Activated naive CD4-positive, alpha-beta T cell treated with anti-CD3 and anti-CD28 coated beads, Interleukin-2, amount 50 U/mL, for 16 hours (primary cell): ENCODE measurements at places on chromosomes 13 and 19.

GRCh38 chr19:10113964-10114650 lies 2.6 kb downstream of the P2RY11 start:
- no peak for DNase-seq

DNA sequence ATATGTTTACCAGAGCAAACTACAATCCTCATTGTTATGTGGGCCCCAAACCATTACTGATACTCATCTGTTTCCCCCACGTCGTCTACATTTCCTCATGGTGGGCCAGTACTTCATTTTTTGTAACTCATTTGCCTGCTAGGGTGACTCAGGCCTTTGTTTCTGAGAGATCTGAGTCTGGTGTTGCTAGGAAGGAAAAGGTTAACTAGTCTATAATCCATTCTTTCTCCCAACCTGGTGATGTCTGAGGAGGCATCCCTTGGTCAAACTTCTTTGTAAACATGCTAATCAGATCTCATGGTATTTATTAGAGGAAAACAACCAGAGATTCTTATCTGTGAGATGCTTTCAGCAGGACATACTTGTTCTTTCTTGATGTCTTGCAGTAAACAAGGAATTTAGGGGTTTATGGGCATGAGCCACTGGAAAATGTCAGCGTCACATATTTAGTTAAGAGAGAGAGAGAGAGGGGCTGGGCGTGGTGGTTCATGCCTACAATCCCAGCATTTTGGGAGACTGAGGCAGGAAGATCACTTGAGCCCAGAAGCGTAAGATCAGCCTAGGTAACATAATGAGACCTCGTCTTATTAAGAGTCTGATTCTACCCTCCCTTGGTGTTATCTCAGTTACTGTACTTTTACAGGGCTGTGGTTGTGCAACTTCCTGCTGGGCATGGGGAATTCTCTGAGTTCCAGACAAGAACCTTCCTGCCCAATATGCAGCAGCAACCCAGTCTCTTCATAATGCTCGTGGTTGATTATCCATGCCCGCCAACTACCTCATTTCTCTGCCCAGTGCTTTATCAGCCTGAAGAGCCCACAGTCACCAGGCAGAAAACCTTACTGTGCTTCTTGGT lies 9.7 kb upstream of the DPRX start:
- DNase-seq, result no peak

DNA sequence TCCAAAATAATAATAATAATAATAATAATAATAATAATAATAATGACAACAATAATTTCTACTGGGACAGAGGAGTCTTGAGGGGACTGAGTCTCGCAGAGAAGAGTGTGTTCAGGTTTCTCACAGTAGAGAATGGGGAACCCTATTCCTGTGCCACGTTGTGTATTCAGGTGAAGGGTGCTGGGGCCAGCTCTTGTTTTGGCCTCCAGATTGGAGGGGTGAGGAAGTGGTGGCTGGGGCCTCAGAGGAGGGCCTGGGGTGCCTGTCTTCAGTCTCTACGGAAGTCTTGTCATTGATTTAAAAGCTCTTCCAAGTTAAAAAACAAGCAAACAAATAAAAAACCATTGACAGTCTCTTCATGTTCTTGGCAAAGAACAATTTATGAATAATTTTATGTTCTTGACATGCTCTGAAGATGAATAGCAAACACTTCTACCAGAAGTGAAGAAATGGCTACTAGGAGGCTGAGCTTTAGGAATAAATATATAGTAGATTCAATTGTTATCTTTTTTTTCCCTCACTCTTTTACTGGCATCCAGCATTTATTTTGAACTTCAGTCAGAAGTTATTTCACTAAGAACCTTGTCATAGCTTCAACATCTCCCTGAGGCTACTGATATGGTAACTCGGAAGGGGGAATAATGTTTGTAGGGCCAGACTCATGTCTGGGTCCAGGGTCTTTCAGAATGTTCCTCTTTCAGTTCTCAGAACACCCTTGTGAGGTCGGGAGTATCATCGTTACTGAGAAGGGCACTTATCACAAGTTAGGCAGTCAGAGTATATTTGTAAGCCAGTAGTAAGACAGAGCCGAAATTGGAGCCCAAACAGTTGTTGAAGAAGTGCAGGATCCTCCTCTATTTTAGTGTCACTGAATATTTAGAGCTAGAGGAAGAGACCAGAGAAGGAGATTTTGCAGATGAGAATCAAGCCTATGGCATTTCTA lies 13.1 kb downstream of the LRCH1 start:
- DNase-seq, result no peak

DNA sequence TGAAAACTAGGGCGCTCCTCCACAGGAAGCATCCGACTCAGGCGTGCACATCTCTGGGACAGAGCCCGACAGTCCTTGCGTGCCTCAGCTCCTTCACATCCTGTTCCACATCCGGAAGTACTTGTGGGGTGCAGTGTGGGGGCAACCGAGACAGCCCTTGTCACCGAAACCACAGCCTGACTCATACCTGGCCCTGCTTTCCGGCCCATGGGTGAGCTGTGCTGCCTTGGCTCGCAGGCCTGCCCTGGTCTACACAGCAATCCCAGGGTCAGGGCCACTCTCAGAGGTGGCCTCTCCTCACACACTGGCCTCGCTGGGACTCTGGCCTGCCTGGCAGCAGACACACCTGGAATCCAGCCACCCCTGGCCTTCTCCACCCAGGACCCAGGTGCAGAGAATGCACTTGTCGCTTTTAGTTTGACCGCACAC lies 100.4 kb downstream of the STK24 start:
- DNase-seq, result peak; percentile 80

DNA sequence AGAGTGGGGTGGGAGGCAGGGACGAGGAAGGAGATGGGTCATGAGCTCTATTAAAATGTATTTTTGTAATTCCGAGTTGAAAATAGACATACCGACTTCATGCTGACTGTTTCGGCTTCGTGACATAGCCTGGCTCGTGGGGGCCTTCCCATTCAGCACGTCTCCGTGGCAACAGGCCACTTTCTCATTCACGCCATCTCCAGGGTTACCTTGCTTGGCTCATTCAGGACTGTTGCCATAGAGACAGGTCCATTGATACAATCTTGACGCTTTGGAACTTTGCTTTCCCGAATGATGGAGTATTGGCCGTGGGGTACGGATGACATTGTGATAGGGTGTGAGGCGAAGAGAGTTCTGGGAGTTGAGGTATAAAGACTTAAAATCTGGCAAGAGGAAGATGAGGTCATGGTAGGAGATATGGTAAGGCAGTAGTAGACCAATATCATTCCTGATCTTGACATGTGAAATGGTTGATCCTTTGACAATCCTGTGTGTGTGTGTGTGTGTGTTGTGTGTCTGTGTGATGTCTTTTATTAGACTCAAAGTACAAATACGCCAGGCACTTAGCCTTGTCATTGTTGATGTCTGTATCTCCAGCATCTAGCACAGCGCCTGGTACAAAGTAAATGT lies 97.3 kb downstream of the CACNA1A start:
- DNase-seq, result no peak

- no peak for DNase-seq
Measured at GRCh38 chr13:111598747-111599146, 278.3 kb downstream of the TEX29 start.
